ENCODE measurements at places on chromosomes 5 and 9.

GRCh38 chr9:98706651-98707165 is 2.0 kb downstream of the GABBR2 start:
- DNase-seq: peak; percentile 52

GRCh38 chr9:127943731-127944144 is 6.1 kb upstream of the DPM2 start:
- peak; percentile 78 for DNase-seq

GRCh38 chr5:68196876-68197275 is 18.7 kb upstream of the PIK3R1 start:
- DNase-seq: no peak

- DNase-seq: no peak
These were observed 207.0 kb downstream of the DMAC1 start for GRCh38 chr9:7592321-7593316.

GRCh38 chr5:172798422-172799215 is 27.6 kb upstream of the DUSP1 start:
- DNase-seq: no peak

DNA sequence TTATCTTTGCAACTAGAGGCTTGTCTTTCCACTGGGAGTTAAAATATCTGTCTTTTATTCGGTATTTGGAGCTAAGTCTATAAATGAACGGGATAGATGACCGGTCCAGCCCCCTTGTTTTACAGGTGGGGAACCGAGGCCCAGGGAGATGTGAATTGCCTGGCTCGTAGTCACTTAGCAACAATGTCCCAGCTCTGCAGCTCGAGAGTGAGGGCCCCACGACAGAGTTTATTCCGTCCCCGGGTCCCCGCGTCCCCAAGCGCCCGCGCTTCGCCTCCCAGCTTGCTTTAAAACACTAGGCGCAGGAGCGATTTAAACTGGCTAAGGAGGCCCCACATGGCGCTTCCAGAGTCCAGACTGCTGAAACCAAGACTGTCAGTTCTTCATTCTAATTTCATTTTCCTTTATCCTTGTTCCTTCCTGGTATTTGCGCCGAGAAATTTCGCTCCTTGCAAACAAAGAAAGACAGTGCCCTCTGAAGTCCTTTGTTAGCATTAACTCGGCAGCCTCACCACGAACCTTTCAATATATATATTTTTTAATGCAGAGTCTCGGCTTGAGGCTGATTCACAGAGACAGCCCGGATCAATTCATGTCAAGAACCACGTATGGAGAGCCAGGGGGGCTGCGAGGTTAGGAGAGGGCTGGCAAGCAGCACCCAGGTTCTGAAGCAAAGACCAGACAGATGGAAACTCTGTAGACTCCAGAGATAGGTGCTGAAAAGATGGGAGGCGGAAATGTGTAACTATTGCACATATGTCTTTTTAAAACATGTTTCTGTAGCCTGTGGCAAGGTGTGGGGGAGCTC is 1.4 kb upstream of the ENC1 start:
- DNase-seq: peak; percentile 57

GRCh38 chr5:163614787-163615186 is 109.4 kb downstream of the MAT2B start:
- DNase-seq: no peak

DNA sequence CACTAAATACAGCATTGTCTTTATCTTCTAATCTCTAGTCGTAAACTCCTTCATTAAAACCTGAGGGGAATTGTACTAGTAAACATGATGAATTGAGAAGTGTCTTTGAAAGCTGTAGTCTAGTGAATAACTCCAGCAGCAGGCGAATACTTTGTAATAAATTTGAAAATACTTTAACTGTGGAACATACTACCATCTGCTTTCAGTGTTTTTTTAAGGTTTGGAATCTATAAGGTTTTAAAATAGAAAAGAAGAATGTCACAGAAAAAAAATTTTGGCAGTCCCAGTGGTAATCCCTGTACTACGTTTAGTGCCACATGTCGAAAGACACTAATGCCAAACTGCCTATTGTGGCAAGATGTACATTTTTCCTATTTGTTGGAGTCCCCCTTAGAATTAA is 379.0 kb upstream of the NUDT12 start:
- no peak for DNase-seq

DNA sequence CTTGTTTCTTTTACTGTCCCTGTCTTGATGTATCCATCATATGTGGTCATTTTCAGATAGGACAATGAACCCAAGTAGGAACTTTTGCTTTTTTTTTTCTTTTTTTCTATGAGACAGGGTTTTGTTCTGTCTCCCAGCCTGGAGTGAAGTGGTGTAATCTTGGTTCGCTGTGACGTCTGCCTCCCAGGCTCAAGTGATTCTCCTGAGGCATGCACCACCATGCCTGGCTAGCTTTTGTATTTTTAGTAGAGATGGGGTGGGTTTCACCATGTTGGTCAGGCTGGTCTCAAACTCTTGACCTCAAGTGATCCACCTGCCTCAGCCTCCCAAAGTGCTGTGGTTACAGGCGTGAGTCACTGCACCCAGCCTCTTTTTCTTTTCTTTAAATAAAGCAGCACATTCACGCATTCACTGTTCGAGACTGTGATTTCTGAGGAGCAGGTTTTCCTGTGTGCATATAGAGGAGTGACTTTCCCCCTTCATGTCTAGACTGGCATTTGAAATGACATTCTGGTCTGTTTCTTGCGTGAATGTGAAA is 448.5 kb downstream of the KDM4C start:
- DNase-seq: no peak

- DNase-seq: no peak
These were observed 41.5 kb downstream of the DCP2 start for GRCh38 chr5:113017881-113018635.

GRCh38 chr5:75510836-75511434 is 494 bp downstream of the CERT1 start:
- no peak for DNase-seq

DNA sequence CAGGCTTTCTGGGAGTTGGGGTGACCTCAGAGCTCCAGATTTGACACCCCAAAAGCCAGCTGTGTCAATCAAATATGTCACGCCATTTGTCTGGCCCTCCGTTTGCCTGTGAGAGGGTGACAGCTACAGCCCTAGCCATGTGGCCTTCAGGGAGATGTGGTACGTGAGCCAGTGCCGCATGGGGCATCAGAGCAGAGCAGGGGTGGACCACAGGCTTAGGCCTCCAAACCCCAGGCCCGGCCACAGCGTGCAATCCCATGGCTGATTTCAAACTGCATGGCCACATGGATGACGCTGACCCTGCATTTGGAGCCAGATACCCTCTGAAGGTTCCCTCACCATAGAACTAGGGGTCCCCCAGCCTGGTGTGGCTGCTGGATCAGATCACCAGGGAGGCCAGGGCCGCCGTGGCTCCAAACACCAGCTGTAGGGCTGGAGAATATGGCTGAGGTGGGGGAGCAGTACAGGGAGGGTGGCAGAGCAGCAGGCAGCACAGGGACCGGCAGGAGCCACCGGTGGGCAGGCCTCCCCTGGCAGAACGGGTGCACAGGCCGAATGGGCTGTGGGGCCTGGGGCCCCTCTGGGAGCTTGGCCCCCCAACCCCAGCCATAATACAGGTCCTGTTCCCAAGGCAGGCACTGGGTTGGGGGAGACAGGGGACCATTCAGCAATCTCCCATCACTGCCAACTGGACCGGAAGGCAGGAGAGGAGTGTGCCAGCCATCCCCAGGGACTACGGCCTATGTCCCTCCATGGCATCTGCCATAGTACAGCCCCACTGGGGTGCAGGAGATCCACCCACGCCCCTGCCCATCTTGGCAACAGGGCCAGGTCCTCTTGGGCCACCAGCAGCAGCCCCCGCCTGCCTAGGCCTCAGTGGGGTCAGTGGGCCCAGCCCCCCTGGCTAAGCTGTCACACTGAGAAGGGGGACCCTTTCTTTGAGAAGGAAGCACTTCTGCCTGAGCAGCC is 1.5 kb downstream of the SAPCD2 start:
- DNase-seq: no peak

- no peak for DNase-seq
These were observed 8.1 kb downstream of the SLC12A7 start for GRCh38 chr5:1103505-1104326.

DNA sequence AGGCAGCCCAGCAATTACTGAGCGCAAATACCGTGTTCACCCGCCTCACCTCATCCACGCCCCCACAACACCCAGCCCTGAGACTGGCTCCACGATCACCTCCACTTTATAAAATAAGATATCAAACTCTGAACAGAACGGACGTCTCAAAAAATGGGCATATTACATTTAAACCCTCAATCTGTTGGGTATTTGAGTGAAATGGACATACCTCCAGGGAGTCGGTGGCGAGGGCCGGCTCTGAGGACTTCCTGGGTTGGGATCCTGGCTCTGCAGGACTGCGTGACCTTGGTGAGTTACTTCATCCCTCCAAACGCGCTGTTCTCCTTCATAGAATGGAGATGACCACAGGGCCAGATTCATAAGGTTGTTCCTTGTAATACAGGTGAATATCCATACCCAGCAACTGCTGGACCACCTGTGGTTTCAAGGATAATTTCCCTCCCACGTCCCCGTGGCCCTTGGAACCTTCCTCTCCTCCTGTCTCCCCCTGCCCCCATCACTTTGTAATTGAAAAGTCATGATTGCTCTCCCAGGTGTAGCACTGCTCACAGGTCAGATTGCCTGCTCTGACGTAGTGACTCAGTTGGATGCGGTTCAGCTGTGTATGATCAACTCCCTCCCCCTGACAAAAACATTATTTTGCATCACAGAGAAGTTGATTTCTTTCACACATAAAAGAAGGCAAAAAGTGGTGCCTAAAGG is 135.6 kb downstream of the KCNIP1 start:
- DNase-seq: no peak

DNA sequence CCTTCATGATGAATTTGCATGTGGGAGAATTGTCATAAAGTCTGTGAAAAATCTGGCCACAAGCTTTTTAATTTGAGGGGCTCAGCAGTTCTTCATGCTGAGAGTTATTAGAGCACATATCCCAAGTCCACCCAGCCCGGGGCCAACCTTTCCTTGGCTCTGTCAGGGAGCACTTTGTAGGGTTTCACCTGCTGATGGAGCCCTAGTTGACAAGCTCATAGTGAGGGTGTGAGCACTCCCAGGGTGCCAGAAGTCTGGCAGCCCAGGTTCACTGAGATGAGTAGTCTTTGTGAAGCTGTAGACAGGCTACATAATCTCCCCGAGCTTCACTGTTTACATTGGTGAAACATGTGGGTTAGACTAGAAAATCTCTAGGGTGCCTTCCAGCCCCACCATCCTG is 97.2 kb upstream of the NREP start:
- DNase-seq: no peak

DNA sequence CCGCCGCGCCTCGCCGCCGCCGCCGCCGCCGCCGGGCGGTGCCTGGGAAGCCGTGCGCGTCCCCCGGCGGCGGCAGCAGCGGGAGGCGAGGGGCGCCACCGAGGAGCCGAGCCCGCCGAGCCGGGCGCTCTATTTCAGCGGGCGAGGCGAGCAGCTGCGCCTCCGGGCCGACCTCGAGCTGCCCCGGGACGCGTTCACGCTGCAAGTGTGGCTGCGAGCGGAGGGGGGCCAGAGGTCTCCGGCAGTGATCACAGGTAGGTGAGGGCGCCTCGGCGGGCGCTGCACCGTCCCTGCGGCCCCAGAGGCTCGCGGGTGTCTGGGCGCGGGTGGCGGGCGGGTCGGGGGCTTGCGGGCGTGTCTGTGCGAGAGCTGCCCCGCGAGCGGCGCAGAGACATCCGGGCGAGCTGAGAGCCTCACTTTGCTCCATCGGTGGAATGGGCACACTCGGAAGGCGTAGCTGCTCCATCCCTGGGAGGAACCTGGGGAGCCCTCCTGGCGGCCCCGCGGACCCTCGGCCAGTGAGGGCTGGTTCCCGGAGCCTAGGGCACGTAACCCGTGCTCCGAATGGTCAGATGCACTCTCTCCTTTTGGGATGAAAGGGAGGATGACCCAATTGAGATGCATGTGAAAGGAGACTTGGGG is 864 bp downstream of the PAPPA start:
- no peak for DNase-seq

DNA sequence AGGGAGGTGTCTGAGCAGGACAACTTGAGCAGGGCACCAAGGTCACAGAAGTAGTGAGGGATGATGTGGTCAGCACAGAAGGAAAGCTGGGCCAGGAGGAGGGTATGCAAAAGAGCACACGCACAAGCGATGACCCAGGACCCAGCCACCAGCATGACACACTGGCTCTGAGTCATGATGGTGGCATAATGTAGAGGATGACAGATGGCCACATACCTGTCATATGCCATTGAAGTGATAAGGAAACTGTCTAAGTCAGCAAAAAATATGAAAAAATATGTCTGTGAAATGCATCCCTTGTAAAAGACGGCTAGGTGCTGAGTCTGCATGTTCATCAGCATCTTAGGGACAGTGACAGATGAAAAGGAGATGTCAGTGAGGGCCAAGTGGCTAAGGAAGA is 380 bp downstream of the OR1J1 start:
- DNase-seq: no peak

DNA sequence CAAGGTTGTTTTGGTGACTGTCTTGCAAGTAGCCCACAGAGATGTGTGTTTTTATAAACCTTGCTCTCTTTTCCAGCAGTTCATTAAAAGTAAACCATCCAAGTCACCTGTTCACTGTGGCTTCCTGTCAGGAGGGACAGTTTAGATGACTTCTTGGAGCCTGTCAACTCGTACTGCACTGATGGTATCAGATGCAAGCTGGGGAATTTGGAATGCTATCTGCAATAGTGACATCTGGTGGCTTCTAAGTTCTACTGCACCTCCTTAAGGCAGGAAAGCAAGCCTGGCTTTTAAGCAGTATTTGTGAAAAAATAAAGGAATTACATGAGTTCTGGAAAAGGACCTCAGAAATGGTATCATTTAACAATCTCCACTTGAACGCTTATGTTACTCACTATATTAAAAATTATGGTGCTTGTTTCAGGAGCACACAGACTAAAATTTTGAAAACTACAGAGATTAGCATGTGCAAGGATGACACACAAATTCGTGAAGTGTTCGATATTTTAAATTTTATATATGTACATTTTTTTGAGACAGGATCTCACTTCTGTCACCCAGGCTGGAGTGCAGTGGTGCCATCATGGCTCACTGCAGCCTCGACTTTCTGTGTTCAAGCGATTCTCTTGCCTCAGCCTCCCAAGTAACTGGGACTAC is 164.0 kb downstream of the TTC39B start:
- peak; percentile 75 for DNase-seq

GRCh38 chr5:115948091-115948534 is 14.2 kb upstream of the LVRN start:
- DNase-seq: no peak

GRCh38 chr9:117164512-117164911 is 250.3 kb downstream of the ASTN2 start:
- no peak for DNase-seq

GRCh38 chr5:54438620-54439389 is 16.7 kb upstream of the HSPB3 start:
- no peak for DNase-seq

DNA sequence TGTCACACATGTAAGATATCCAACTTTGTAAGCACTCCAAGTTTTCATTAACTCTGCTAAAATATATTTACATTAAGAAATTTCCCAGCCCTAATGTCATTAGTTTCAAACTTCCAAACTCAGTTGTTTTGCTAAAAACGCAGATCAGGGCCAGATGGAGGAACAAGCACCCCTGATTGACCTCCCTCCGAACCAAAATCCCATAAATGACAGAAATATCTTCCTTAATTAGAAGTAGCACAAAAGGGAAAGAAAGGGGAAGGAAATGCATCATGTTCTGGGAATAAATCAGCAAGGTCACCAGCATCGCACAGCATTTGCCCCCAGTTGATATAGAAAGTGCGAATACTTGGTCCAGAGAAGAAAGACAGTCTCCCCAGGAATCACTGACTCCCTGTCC is 61.4 kb upstream of the RUFY1 start:
- no peak for DNase-seq

Measured in NCI-H1694 treated with DMSO at 0.1 percent for 48 hours (cell line).